ENCODE measurements at places on chromosomes 7 and 10.

DNA sequence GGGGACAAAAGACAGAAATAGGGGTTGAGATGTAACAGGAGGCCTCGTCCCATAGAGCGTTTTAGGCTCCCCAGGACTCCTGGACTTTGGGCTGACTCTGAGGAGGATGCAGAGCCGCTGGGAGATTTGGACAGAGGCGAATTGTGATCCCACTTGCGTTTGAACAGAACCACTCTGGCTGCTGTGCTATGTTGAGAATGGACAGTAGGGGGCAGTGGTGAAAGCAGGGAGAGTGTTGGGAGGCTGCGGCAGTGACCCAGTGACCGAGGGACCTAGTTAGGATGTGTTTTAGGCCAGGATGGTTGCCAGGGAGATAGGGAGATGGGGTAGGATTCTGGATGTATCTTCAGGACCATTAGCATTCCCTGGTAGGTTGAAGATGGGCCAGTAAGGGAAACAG, 271.6 kb downstream of the CCDC3 start:
- no peak for DNase-seq

DNA sequence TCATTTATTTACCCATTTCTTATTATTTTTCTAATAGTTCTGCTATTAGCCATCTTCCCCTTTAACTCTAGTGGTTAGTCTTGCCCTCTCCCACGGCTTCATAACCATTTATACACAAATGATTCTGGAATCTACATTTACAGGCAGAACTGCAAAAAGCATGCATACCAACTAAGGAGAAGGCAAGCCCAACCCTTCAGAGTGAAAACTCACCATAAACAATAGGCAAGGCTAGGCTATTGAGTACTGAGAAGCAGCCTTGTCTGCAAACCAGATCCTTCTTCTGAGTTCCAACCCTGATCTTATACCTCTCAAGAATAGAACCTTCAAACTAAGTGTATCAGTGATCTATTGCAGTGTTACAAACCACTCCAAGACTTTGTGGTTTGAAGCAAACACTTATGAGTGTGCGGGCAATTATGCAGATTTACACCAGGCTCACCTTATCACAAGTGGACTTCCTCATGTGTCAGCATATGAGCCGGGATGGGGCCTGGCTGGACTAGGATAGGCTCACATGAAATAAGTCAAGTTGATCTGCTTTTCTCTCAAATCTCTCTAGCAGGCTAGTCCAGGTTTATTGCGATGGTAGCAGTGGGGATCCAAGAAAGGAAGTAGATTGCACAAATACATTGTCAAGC, 896.9 kb upstream of the PHF14 start:
- DNase-seq, result peak; percentile 1

- DNase-seq, result no peak
Observed at GRCh38 chr7:159088016-159088865, 56.4 kb downstream of the VIPR2 start.

- DNase-seq, result no peak
Observed at GRCh38 chr10:49384268-49384953, 11.5 kb downstream of the DRGX start.

GRCh38 chr7:32458025-32458424, 32.2 kb downstream of the LSM5 start:
- no peak for DNase-seq

DNA sequence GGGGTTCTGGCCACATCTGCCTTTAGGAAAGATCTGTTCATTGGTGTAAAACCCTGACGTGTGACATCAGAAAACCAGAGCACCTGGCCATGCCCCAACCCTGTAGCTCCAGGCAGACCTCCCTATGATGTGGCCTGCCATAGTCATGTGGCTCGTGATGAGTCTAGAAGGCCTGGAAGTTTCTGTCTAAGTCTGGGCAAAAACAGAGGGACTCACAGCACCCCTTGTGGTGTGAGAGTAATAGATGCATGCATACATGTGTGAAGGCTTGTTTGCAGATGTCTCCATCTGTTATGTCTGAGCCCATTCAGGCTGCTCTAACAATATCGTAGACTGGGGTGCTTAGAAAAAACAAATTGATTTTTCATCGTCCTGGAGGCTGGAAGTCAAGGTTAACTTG, 309.3 kb downstream of the PAXIP1 start:
- no peak for DNase-seq

DNA sequence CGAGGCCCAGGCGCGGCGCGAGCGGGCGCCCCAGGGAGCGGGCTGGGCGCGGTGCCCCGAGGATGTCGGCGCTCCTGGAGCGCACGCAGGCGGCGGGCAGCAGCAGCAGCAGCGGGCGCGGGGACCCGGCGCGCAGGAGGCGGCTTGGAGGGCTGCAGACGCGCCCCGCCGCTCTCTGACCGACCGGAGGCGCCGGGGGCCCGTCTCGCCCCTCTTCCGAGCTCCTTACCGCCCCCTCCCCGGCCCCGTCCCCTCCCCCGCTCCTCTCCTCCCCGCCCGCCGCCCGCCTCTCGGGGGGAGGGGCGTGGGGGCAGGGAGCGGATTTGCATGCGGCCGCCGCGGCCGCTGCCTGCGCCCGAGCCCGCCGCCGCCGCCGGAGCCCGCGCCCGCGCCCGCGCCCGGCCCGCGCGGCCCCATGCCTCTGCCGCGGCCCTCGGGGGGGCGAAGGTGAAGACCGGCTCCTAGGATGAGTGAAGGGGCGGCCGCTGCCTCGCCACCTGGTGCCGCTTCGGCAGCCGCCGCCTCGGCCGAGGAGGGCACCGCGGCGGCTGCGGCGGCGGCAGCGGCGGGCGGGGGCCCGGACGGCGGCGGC, at the start of gene NRG3:
Gene NRG3 (plus strand): TSS at position 320 of the 592 bp plus-strand sequence.
- DNase-seq, result no peak

All from astrocyte (in vitro differentiated cells and primary cell).